Coronary artery (tissue), 2 donors: ENCODE measurements at places on chromosomes 13 and 19.
A peak's percentile ranks its signal among the peaks of the same experiment; 100 is the strongest.

DNA sequence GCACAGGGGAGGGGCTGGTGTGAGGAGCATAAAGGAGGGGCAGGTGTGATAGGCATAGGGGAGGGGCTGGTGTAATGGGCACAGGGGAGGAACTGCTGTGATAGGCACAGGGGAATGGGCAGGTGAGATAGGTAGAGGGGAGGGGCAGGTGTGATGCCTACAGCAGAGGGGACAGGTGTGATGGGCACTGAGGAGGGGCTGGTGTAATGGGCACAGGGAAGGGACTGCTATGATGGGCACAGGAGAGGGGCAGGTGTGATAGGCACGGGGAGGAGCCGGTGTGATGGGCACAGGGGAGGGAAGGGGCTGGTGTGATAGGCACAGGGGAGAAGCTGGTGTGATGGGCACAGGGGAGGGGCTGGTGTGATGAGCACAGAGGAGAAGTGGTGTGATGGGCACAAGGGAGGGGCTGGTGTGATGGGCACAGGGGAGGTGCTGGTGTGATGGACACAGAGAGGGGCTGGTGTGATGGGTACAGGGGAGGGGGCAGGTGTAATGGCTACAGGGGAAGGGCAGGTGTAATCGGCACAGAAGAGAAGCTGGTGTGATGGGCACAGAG is 39.5 kb upstream of the POP4 start:
- peak; percentile 47 for DNase-seq

GRCh38 chr13:71962126-71962525 is 95.1 kb upstream of the DACH1 start:
- DNase-seq = no peak

DNA sequence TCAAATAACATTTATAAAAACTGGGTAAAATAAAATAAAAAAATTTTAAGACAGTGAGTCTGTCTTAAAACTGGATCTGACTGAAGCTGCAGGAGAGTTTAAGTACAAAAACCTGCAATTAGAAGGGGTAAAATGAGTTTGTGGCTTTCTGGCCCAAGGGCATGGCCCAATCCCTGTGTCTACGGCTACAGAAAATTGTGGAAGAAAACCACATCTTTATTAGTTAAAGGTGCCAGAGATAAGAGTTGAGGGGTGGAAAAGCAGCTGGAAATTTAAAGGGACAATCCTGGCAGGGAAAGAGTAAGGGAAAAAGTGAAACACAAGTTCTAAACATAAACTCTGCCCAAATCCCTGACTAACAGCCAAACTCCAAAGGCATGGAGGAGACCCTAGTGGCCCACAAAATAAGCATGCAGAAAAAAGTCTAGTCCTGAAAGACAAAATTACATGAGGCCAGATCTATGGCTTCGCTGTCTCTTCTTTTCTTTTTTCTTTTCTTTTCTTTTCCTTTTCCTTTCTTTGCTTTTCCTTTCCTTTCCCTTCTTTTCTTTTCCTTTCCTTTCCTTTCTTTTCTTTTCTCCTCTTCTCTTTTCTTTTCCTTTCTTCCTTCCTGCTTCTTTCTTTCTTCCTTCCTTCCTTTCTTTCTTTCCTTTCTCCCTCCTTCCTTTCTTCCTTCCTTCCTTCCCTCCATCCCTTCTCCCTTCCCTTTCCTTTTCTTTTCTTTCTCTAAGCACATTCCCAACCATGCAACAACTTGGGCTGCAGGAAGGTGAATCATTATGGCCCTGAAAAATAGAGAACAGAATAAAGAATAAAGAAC is 23.5 kb upstream of the DLEU7 start:
- DNase-seq = no peak

DNA sequence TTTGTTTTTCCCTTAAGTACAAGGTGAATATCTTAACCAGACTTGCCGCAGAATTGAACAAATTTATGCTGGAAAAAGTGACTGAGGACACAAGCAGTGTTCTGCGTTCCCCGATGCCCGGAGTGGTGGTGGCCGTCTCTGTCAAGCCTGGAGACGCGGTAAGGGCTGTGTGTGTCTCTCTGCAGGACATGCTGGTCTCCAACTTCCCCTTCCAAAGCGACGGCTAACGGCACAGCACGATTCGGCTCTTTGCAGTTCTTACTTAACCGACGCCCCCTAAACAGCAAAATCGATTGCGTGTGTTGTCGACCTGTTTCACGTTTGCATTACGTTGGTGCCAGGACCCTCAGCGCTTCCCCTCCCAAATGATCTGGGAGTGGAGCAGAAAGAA is 73.2 kb downstream of the GGACT start:
- DNase-seq = no peak

DNA sequence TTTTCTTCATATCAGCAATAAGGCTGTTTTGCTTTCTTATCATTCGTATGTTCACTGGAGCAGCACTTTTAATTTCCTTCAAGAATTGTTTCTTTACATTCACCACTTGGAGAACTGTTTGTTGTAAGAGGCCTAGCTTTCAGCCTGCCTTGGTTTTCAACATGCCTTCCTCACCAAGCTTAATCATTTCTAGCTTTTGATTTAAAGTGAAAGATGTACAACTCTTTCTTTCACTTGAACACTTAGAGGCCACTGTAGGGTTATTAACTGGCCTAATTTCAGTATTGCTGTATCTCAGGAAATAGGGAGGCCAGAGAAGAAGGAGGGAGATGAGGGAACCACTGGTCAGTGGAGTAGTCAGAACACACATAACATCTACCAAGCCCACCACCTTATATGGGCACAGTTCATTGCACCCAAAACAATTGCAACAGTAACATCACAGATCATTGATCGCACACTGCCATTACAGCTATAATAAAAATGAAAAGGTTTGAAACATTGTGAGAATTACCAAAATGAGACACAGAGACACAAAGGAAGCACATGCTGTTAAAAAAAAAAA is 181.4 kb upstream of the TUBA3C start:
- no peak for DNase-seq

DNA sequence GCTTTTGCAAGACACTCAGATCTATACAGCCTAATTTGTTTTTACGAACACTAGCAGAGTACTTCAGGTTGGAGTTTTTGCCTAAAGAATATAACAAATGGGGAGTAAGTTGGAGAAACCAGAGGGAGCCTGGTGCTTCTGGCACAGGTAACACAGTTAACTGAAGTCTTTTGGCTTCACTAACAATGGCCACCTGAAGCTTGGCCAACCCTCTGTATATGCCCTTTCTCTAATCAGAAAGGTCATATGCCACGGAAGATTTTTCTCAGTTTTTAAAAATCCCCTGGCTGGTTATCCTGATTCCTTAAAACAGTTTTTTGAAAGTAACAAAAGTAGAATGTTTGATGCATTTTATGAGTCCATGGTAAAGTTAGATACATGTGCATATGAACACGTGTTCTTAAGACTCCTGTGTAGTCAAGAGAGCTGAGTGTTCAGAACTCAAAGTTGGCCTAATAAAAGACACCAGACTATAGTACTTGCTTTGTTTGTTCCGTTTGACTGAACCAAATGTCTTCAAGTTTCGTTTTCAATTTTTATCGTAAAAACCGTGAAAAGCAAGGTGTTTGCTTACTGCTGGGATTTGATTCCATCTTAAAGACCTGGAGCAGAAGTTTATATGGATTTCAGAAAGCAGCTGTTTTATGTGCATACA is 137.5 kb downstream of the KCNRG start:
- DNase-seq = no peak

DNA sequence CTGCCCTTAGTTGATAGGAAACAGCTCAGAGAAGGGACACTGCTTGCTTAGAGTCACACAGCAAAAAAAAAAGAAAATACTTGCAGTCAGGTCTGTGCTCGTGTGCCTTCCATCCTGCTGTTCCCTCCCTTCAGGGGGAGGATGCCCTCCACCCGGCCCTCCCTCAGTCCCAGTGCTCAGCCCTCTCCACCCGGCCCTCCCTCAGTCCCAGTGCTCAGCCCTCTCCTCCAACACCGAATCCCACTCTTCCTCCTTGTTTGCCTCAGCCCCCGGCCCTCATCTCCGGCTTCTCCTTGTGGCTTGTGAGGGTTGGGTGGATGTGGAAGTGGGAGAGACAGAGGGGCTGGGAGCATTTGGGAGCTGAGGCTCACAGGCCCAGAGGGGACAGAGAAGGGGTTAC is 5.8 kb downstream of the TFPT start:
- no peak for DNase-seq

DNA sequence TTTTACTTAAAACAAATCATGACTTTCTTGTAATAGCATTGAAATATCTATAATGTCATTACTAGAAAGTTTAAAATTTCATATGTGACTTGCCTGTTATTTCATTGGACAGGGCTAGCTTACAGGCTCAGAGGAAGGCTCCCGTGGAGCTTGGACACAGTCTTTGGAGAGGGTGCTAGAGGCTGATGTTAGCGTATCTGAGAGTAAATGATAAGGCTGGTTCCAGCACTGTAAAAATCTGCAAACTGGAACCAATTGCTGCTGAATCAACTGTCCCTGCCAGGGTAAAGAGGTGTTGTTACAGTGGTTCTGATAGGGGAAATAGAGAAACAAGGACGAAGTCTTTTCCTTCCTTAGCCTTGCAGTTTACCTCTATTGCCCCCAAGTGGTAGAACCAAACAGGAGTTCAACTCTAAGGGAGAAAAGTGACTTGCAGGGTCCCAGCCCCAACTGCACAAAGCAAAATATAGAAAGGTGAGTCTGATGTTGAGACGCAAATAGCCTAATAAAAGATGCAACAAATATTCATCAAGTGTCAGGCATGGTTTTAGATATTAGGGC is 901.7 kb downstream of the DIAPH3 start:
- DNase-seq = no peak
